ENCODE measurements at places on chromosomes 6 and 20.

DNA sequence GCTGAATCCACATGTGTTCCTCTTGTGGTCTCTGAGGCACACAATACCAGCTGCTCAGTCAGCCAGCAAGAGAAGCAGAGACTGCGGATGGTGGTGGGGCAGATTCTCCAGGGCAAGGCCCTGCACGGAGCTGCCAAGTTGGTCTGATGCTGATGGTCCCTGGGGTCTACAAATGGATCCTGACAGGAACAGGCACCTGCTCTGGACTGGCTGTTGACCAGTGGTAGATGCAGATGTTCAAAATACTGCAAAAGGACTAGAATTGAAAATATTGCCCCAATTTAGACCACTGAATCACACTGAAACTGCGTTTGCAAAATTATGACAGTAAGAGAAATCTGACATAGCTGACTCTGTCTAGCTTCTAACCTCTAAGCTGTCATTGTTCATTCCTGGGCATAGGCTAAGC is 29.6 kb upstream of the TUBB2A start:
- DNase-seq: no peak

DNA sequence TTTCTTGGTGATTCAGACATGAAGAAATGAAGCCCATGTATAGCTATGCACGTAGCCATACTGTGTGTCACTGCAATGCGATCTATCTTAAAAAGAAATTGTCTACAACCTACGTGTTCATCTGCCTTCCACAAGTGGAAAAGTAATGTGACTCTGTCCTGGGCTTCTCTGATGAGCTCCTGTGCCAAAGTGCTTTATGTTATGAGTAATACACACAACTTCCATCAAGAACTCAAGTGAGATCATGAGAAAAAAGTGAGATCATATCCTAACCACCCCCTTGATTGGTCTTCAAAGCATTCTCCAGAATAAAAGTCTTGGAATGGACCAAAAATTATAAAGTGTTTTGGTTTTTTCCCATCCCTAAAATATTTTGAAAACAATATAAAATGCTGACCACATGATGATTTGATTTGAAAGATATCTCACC is 114.3 kb downstream of the DST start:
- no peak for DNase-seq

GRCh38 chr6:50305660-50306059 is 255.9 kb upstream of the DEFB112 start:
- no peak for DNase-seq

DNA sequence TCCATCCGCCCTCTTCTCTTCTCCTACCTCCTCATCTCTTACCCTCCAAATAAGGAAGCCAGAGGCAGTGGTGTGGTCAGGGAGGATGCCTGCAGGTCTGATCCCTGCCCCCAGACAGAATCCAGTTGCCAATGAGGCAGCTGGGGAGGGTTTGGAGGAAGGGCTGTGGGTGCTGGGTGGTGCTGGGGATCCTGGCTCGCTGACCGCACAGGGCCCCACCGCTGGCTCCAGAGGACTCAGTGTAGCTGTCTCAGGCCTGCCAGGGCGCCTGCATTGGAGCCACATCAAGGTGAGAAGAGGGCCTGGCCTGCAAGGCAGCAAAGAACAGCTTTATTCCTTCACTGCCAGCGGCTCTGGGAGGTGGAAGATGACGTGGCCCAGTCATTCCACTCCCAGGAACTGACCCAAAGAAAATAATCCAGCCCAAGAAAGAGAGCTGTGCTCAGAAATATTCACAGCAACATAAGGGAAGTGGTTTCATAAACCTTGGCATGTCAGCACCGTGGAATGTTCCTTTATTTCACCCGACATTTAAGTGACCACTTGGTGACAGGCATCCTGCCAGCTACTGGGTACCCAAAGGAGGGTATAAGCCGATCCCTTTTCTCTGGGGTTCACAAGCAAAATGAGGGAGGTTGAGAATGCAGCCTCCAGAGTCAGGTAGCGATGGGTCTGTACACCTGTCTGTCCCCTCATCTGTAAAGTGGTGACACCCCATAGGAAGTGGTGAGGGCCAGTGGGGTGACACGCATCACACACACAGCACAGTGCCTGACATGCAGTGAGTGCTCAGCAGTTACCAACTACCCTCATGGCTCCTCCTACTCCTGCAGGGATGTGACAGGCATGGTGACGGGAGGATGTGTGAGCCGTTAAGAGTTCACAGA is 125.1 kb downstream of the SNX5 start:
- DNase-seq: peak; percentile 30

DNA sequence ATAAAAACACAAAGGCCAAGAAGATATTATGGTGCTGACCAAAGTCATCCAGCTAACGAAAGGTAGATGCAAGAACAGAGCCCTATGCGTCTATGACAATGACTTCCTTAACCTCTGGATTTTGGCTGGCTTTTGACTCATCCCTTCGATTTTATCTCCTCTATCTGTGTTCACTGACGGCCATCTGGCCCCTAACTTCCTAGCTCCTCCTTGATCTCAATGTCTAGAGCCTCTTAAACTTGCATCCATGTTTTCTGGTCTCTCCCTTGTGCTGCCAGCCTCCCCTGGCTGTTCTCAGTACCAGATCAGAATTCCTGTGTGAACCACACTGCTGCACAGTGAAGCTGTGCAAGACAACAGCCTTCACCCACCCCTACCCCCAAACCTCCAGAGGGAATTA is 452.9 kb downstream of the UTRN start:
- DNase-seq: no peak

DNA sequence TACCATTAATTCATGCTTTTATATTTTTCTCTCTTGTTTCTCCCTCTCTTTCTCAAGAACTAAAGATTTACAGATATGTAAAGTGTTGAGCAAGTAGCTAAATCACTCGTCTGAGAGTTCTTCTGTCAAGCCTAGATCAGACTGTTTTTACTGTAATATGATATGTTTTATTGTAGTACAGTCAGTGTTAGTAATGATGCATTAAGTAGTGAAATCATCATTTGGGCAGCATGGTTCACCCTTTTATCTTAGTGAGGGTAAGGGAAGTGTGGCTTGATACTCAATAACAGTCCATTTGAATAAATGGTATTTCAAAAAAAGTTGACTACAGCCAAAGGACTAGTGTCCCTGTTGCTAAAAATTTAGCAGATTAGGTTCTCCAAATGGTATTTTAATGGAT is 9.2 kb downstream of the CYB5R4 start:
- DNase-seq: no peak

- DNase-seq: peak; percentile 69
Measured at GRCh38 chr6:105431226-105431625, 28.3 kb upstream of the PREP start.

GRCh38 chr20:25477014-25477882 is 69.8 kb downstream of the GINS1 start:
- no peak for DNase-seq

GRCh38 chr6:109478841-109479624 is 4.0 kb downstream of the ZBTB24 start:
- peak; percentile 46 for DNase-seq

DNA sequence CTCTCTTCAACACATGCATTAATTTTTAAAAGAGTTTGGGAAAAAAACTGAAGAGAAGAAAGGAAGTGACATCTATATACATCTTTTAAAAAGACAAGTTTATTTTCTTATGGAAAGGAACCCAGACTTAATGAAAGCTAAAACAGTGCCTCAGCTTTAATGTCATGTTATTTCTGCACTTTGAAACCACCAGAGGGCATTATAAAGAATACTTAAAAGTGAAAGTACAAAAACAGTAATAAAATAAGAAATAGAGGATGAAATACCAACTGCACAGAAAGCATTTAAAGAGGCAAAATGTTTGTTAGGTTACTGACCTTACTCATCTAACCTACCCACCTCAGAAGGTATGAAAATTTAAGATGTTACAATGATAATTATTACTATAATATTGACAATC is 98.8 kb downstream of the HUS1B start:
- peak; percentile 11 for DNase-seq

- peak; percentile 28 for DNase-seq
Measured at GRCh38 chr20:38434301-38434741, 807 bp downstream of the SNHG17 start.

DNA sequence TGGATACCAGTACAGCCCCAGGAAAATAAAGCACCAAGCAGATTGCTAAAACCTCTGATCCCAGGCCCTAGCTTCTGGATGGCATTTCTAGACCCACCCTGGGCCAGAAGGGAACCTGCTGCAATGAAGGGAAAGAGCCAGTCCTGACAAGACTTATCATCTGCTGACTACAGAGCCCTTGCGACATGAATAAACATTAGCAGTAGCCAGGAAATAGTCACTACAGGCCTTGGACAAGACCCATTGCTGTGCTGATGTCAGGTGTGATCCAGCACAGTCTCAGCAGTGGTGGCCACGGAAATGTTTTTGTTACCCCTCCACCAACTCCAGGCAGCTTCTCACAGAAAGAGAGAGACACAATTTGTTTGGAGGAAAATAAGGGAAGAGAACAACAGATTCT is 399.3 kb downstream of the HAO1 start:
- DNase-seq: no peak

DNA sequence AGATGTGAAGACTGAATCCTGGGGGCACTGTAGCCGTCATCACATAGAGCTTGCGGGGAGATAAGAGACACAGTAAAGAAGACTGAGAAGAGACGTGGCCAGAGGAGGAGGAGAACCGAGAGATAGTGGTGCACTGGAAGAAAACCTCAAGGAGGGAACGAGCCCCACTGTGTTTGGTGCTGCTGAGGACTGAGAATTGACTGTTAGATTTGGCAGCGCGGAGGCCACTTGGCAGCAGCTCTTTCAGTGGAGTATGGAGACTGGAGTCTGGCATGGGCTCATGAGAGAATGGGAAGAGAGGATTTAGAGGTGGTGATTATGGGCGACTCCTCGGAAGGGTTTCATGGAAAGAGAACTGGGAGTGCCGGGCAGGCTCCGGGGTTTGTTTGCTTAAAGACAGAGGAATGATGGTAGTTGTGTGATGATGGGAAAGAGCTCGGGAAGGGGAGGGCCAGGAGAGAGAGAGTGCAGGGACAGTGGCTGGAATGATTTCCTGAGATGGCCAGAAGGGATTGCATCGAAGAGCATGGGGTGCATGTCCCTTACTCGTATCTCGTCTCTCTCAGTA is 18.0 kb downstream of the CDYL start:
- no peak for DNase-seq

DNA sequence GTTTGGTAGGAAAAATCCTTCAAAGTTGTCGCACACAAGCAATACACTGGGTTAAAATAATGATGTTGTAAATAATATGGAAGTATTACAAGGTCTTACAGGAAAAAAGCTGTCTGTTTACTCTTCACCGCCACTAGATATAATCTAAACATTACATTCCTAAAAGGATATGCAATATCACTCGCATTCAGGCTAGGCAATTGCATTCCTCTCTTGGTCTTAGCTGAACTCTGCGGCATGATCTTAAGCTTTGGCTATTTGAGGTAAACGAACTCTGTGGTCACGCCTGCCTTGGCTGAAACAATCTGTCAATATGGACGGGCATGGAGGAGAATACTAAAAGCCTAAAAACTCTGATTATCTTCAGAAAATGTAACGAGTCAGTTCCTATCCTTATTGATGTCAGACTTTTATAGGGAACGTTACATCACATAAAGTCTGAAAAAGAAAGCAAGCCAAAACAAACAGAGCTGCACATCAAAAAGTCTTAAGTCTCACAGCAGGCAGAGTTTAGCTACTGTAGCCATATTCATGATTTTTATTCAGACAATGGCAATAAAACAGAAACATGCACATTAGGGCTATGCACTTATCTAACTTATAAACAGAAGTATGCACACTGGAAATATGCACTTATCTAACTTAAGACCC is 30.8 kb upstream of the FILIP1 start:
- DNase-seq: no peak

GRCh38 chr6:142242269-142242668 is 59.5 kb upstream of the ADGRG6 start:
- DNase-seq: no peak
